ENCODE measurements at places on chromosomes 5 and 9.

DNA sequence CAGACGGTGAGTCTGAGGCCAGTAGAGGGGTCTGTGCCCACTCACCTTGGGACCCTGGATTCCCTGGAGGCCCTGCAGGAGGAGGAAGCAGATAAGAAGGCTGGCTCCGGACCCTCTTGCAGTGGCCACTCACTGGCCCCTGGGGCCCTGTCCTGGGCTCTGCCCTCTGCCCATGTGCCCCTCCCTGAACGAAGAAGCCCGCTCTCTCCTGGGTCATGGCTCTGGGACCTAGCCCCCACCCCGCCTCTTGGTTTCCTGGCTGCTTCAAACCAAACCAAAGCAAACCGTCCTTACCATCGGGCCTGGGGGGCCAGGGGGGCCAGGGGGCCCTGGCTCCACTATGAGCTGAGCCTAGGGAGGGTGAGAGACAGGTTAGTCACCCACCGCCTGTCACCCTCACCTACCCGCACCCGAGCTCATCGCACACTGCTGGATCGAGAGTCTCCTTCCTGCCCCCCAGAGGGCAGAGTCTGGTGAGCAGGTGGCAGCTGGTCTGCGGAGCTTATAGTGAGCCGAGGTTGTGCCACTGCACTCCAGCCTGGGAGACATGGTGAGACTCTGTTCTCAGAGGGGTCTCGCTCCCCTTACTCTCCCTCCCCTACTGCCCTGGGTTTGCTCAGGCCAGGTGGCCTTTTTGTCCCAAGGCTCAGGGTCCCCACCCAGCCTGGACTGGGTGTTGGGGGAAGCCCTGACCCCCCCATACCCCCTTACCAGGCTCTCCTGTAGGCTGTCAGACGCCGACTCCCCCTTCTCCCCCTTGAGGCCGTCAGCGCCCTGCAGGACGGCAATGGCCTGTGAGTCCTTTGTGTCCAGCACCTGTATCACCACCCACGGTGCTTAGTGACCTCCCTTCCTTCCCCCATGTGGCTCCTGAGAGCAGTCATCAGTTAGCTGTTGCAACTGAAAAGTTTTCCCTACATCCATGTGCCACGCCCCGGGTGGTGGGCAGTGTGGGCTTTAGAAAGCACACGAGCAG lies 15.2 kb upstream of the PHYKPL start:
- no peak for DNase-seq

DNA sequence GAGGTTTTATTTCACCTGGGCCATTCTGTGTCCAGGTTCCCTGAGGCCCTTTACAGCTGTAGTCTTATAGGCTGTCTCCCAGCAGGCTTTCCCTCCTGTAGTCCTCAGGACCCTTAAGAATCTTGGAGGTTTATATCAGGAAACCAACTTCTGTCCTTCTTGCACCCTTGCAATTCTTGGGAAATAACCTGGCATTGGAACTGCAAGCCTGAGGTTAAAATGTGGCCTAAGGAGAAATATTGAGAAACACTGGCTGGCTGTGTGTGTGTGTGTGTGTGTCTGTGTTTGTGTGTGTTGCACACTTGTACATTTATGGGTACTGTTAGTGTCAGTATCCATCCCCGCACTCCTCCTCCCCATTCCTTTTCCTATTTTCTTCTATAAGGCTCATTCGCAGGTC lies 168.9 kb downstream of the PAPPA start:
- no peak for DNase-seq

- no peak for DNase-seq
Observed at GRCh38 chr5:66796305-66797292, 200.4 kb downstream of the MAST4 start.

DNA sequence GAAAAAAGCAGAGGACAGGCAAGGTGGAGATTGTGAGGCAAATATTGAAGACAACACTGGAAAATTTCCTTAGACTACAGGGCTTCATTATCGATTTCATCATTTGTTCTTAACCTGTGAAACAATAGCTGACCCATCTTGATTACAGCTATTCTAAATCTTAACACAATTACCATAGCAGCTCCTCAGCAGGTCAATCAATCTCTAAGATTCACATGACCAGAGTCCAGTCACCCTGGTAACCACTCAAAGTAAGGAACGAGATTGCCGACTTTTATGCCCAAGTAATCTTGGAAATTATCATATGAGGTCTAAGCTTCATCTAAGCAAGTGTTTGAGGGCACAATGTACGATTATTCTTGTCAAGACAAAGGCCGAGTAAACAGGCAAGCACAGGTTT lies 93.8 kb downstream of the TTC39B start:
- DNase-seq, result no peak

DNA sequence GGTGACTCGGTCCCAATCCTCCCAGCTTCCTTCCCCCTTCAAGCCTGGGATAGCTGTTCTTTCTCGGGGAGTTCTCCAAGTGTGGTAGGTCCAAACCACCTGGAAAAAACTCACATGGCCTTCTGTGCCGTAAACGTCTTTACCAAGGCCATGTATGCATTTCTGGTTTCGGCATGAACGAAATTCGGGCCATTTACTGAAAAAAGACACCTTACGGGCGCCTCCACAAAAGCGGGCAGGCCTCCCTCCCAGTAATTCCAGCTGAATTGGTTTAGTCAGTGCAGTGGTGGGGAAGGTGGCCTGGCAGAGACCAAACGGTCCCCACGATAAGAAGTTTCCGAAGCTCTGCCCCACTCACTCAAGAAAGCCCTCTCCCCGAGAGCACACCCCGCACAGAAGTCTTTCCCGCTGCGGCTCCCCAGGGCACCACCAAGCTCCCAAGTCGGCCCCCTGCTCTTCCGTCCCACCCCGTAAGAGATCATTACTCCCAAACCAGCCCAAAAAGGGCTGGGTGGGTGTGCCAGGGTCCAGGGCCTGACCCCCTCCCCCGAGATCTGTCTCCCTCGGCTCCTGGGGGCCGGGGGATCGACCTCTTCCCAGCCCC lies 86.3 kb upstream of the MELK start:
- no peak for DNase-seq

DNA sequence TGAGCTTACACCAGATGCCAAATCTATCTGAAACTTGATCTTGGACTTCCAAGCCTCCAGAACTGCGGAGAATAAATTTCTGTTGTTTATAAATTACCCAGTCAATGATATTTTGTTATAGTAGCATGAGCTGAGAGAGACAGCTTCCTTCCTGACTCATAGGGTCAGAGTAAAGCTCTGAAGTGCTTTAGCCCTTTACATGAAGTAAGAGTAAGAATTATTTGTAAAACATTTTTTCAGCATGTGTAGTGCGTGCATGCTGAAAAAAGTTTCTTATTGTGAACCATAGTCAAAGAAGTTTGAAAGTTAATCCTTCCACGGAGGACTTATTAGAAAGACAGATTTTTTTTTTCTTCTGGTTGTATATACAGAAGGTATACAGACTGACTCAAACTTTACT lies 172.4 kb downstream of the DMRT2 start:
- no peak for DNase-seq

GRCh38 chr5:76720988-76721569 lies 5.2 kb downstream of the F2R start:
- DNase-seq, result no peak

DNA sequence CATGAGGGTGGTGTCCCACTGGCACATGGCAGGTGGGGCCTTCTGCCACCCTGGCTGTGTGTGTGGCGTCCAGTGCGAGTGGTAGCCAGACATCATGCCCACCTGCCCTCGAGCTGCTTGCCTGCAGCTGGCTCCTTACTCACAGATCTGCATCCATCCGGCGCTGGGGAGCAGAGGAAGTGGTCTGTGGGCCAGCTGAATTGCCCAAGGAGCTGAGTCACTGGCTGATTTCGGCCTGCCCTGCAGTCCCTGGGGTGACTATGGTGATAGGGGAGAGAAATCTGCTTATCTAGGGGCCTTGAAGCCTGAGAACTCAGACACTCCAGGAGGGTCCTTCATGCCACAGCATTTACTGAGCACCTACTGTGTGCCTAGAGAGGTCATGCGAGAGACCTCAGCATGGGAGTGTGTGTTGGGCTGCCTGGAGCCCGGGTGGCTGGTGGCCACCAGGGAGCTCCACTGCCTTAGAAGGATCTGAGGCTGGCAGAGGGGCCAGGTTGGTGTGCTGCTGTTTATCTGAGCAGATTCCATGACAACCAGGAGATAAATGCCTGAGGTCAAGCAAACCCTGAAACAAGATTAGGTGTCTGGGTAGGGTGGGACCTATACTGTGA lies 57.1 kb downstream of the SLC22A5 start:
- DNase-seq, result peak; percentile 69

DNA sequence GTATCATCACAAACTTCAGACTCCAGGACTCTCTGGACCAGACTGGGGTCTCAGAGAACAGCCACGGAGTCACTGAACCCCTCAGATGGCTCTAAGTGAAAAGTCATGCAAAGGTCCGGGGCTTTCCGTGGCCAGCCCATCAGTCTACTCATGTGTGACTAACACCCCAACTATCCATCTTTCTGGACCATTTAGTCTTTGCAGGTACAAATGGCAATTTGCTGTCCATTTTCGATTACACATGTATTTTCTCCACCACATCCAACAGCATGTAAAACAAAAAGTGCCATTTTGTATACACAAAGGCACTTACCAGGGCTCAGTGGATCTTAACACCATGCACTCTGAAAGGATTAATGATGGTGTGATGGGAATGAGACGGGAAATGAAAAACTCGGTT lies 387.7 kb downstream of the BNC2 start:
- no peak for DNase-seq

- DNase-seq, result peak; percentile 92
Observed at GRCh38 chr9:137459152-137459600, at the start of gene NSMF. TSS of gene NSMF (minus strand) at chr9:137459334. CDS start at chr9:137459102, 232 bp downstream.

- DNase-seq, result no peak
Observed at GRCh38 chr5:8770431-8770830, 775.4 kb downstream of the SEMA5A start.

DNA sequence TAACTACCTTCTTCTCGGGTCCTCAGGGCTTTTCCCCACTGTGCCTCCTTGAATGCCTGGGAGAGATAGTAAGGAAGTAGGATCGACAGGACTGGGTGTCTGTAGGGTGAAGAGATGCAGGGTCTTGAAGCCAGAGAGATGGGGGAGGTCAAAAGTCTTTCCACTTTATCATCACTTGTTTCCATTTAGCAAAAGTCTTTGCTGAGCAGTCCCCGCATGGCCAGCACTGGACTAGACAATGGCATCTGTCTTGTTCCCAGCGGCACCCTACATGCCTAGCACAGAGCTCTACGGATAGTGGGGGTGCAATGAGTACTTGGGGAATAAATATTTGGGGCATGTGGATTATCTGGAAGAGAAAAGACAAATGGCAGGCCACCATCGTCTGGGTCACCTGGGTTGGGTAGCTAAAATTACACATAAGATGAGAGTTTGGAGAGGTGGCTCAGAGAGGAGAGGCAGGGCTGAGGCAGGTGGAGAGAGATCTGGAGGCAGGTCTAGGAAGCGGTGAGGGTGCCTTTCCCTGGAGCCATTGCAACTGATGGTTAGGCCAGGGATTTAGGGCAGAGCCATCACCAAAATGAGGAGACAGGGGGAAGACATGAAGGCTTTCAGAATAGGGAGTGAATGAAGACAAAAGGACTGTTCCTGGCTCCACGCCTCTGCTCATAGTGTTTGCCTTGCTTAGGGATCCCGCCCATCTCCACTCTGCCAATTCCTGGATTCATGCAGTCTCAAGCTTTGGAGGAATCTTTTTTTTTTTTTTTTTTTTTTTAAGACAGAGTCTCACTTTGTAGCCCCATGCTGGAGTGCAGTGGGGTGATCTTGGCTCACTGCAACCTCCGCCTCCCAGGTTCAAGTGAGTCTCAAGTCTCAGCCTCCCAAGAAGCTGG lies 250.8 kb upstream of the KLF4 start:
- no peak for DNase-seq

DNA sequence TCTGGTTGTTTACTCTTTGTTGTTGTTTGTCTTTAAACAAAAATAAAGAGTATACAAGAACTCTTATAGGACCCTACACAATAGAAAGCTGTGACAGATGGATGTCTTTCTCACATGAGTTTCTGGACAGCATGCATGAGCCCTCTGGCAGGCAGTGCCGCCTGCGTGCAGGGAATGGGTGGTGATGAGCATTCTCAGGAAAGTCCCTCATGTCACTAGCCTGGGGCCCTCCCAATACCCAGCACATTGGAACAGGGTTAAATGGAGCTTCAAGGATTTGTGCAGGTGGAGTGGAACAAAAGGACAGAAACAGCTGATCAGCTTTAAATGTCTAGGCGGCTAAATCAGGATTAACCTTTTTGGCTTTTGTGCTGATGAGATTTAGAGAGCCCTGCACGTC lies 181.0 kb upstream of the CD180 start:
- no peak for DNase-seq

- no peak for DNase-seq
Observed at GRCh38 chr5:171647043-171647903, 138.3 kb upstream of the SMIM23 start.

GRCh38 chr5:172534229-172535107 lies 80.1 kb upstream of the SH3PXD2B start:
- no peak for DNase-seq

DNA sequence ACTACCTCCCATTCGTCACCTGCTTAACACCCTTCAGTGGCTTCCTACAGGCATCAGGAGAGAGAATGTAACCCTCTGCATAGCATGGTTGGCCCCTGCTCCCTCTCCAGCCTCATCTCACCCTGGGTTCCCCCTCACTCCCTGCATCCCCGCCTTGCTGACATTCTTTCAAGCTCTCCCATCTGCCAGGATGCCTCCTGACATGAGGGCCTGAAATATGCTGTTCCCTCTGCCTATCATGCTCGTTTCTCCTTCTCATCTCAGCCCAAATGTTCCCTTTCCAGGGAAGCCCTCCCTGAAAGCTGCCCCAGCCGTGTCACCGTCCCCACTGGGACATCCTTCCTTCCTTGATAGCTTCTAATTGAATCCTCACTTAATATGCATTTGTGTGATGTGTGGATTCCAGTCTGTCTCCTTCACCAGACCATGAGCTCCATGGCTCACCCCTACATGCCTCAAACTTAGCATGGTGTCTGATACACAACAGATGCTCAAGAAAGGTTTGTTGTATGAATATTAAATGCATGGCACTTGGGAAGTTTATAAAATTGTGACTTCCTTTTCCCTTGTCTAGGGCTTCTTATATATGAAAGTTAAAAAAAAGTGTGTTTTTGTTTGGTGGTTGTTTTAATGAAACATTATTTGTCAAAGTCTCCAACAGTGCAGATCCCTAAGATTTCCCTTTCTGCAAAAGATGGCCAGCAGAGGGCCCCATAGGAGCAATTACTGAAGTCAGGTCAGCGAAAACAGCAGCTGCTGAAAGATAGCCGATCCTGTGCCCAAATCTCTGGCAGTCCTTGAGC lies 7.3 kb upstream of the C5orf58 start:
- DNase-seq, result peak; percentile 77

GRCh38 chr9:16033253-16033652 lies 480.4 kb downstream of the CCDC171 start:
- DNase-seq, result no peak

DNA sequence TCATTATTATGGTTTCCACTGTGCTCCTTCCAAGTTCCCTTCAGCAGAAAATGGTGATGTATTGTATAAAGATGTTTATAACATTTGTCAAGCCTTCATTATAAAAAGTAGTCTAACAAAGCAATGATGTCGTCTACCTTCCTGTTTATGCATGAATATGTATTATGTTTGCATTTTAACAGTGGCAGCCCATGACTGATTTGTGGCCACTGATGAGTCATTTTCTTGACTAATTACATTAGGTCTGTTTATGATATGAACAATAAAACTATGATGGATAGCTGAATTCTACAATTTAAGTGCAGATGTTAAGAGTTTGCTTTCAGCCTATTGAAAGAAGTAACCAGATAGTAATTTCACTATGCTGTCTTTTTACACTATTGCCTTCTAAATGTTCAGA lies 75.4 kb upstream of the ADAMTS19 start:
- no peak for DNase-seq
